NCI-H524 (cell line): ENCODE measurements at places on chromosomes 16 and 17.
A peak's percentile ranks its signal among the peaks of the same experiment; 100 is the strongest.

- DNase-seq = peak; percentile 87
Measured at GRCh38 chr17:68961214-68961882, 6.2 kb upstream of the ABCA8 start.

GRCh38 chr17:21005803-21006202, 37.0 kb downstream of the USP22 start:
- no peak for DNase-seq

DNA sequence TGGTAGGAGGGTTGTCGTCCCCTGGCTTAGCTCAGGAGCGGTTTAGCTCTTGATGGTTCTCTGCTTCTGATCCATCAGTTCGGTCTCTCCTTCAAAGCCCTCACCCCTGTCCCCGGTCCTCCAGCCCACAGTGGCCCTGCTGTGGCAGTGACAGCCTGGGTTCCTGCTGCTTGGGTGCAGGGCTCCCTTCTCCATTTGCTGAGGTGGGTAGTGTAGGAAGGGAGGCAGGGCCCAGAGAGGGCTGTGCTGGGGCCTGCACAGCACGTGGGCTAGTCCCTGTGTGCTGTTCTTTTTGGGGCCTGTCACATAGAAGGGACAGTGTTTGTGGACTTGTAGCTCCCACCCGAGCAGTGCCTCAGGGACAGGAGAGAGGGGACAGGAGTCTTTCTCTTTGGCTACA, 18.3 kb downstream of the TMEM94 start:
- DNase-seq = no peak

DNA sequence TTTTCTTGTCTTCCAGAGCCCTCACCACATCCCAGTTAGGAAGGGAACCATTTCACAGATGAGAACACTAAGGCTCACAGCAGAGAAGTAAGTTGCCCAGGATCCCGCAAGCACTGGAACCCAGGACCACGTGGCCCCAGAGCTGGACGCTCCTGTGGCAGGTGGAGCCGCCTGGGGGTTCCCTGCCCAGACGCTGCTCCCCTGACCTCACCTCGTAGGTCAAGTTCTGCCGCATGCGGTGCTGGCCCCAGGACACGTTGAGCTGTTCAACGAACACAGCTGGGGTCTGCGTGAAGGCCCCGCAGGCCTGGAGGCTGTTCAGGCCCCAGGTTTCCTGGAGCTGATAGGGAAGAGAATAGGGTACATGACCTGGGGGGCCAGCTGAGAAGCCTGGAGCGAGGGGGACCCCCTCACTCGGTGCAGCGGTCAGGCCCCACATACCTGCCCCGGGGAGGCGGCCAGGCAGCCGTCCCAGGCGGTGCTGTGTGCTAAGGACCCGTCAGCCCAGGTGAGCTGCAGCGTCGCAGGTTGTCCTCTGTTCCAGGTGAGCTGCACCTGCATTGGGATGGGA, 54.1 kb downstream of the RMI2 start:
- no peak for DNase-seq

DNA sequence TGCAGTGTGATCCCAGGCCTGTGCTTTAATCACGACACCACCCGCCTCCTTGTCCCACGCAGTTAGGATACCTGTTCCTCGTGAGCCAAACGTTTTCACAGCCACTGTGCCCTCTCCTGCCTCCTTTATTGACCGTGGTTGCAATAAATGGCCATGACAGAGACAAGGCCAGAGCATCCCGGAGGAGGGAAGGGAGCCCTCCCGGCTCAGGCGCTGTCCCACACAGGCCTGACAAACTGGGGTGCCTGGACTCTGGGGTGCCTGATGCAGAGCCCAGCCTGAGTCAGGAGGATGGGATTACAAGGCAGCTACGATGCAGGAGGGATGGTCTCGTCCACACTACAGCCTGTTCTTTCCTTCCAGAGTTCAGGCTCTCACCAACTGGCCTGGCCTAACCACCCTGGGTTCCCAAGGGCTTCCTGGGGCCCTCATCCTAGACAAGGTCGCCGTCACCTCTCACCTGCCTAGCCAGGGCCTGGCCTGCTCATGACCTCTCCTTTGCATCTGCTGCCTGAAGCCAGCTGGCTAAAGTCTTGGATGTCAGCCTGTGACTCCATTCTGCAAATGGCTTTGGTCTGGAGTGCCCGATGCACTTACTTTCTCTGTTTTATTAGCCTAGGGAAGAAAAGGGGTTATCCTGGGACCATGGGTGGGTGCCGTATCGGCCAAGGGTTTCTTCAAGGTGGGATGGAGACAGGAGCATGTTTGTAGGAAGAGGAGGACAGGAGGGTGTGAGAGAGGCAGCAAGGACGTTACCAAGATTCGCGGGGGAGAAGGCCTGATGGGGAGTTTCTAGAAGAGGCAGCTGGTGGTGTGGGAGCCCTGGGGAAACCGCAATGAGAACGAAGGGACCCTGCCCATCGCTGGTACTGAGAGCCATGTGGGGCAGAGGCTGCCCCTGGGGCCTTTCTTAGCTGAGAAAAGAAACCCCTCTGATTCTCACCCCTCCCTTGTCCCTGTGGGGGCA, 234.3 kb upstream of the TNRC6C start:
- no peak for DNase-seq

DNA sequence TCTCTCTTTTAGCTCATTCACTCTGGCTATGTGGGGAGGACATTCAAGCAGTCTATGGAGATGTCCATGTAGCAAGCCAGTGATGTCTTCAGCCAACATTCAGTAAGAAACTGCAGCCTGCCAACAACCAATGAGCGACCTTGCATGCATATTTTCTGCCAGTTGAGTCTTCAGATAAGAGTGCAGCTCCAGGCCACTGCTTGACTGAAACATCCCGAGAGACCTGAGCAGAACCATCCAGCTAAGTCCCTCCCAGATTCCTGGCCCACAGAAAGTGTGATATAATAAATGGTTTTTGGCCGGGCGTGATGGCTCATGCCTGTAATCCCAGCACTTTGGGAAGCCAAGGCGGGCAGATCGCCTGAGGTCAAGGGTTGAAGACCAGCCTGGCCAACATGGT, 10.5 kb upstream of the C17orf58 start:
- DNase-seq = no peak

DNA sequence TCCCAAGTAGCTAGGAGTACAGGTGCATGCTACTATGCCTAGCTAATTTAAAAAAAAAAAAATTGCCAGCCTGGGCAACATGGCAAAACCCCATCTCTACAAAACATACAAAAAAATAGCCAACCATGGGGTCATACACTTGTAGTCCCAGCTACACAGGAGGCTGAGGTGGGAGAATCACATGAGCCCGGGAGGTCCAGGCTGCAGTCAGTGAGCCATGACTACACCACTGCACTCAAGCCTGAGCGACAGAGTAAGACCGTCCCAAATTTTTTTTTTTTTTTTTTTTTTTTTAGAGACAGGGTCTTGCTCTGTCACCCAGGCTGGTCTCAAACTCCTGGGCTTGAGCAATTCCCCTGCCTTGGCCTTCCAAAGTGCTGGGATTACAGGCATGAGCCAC, 14.8 kb downstream of the CHAD start:
- no peak for DNase-seq

- DNase-seq = no peak
Measured at GRCh38 chr17:64060331-64060730, 39.9 kb upstream of the ICAM2 start.

GRCh38 chr16:19108409-19109287, 5.1 kb upstream of the ITPRIPL2 start:
- no peak for DNase-seq

DNA sequence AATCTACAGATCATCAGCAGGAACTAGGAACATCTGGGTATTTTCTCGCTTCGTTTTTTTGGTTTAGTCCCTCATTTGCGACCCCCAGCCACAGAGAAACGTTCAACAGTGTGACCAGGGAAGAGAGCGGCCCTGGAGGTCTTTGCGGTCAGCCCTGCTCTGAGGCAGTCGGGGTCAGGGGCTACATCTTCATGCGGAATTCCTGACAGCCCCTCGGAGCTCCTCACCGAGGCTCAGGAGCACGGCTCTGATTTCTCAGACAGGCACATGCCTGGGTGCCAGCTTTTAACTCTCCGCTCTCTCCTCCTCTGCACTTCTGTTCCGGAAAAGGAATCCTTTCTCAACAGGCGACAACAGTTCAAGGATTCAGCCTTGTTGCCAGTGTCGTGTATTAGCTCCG, 8.0 kb upstream of the WDR45B start:
- DNase-seq = no peak

DNA sequence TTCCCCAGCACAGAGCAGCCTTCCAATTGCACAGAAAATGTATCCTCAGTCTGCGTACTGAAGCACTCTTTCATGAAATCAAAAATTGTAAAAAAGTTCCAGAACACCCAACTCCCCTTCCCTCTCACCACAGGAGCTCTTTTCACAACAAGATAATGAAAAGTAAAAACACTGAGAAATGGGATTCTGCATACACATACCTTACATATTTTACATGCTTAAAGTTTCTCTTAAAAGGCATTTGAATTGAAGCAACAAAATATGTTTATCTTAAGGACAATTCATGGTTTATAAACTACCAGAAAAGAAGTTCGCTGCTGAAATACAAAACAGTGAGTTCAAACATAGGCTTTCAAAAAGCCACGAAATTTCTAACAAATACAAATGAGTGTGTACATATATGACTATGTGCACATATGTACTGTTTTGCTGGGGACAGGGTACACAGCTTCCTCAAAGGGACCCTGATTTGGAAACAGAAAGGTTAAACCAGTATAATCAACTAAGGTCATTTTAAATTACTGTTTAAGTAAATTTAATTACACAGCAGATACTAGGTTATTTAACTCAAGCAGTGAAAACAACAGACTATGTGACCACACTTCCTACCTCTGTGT, 33.8 kb downstream of the COG1 start:
- DNase-seq = no peak

DNA sequence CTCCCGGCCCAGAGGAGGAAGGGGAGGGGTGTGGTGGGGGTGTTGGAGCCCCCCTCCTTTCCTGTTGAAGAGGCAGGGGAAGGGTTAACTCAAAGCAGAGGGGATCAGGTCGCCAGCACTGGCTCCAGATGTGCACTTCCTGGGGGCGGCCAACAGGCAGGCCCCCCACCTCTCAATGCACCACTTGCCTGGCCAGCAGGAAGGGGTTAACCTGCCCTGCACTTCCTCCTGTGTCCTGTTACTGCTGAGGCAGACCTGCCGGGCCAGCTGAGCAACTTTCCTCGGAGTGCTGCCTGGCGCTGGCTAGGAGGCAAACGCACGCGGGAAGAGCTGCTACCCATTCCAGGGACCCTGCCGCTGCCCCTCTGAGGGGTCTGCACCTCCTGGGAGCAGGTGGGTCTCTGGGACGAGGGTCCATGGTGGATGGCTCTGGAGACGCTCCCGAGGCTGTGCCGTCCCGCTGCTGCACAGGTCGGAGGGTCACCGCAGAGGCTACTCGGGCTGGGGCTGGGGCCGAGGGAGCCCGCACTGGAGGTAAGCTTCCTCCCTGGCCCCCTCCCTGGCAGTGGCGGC, at the start of gene EPN3:
Gene EPN3 (plus strand): TSS at position 284 of the 573 bp plus-strand sequence. CDS start 3,822 bp downstream, outside the sequence.
- no peak for DNase-seq

DNA sequence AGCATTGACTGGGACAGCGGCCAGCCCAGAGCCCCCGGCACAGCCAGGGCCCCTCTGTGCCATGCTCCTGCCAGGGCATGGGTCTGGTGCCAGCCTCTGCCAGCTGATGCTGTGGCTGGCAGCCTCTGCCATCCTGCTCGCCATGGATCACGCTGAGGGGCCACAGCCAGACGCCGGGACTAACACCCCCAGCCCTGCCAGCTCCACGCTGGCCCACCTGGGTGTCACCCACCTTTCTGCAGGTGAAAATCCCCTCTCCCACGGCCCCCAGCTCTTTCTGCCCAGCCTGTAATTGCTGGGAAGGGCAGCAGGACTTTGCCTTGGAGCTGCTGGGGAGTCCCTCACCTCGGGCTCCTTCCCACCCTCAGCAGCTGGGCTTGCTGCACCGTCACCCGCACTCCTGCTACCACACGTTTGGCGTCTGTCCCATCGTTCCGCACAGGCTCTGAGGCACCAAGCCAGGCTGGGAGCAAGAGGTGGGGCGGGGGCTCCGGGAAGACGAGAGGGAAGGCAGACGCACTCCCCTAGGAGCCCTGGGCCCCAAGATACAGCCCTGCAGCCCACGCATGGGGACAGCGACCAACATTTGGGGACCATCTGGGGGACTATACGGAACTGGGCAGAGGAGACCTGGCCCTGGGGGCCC, 42.0 kb upstream of the ACSF3 start:
- peak; percentile 41 for DNase-seq

- no peak for DNase-seq
Measured at GRCh38 chr17:246851-247421, 65.5 kb upstream of the DOC2B start.

DNA sequence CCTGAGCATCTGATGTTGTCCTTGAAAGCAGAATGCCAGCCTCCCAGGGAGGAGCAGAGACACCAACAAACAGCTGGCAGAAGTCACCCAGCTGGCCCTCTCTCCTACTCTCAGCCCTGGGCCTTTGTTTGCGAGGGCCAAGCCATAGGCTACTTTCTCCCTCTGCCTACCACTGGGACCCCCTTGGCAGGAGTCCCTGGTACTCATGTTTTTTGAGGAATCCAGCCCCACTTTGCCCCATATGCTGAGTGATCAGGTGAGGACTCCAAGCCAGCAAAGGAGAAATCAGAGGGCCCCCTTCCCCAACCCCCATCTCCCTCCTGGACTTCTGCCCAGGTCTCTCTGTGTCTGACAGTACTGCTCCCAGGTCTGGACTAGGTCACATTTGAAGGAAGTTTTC, 121.9 kb downstream of the USP31 start:
- DNase-seq = no peak

DNA sequence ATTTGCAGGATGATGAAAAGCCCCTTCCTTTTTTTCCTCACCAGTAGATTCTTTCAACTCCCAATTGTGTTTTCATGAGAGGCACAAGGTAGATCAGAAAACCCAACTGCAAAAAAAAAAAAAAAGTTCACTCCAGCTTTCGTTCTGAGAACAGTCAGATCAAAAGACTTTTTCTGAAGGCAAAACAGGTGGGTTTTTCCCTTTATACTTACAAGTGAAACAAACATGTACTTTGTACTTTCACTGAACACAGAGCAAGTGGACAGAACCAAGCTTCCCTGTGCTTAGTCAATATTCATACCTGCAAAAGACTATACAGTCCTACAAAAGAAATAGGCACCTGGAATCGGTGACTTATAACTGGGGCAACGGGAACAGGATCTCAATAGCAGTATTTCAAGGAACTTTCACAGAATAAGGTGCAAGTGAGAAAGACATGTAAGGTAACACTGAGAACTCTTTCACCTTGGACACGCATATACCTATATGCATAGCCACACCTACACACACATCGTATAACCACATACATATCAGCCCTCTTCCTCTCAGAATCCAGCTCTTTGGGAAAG, 54.1 kb downstream of the TOX3 start:
- DNase-seq = no peak

GRCh38 chr16:85777583-85778310, 21.6 kb downstream of the EMC8 start:
- no peak for DNase-seq

DNA sequence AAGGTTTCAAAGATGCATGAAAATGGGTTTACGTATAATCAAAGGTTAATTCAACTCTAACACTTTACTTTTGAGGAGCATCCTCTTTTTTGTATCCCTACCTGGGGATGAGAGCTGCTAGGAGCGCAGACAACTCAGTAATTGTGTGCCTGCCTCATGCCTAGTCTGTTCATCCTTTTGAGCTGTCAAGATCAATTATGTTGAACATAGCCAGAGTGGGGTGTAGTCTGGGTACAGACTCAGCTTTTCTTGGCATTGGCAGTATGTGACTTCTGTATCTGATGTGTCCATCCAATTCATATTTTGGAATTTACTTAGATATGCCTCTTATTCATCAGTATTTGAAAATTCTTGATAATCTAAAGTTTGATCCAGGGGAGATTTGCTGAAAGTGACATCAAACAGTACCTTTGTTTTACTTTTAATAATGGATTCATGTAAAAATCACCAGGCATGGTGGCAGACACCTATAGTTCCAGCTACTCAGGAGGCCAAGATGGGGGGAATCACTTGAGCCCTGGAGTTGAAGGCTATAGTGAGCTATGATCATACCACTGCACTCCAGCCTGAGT, 24.1 kb downstream of the PRKCA start:
- no peak for DNase-seq
